ENCODE measurements at places on chromosomes 4 and X.
A peak's percentile ranks its signal among the peaks of the same experiment; 100 is the strongest.

GRCh38 chr4:89682808-89683207 lies 154.2 kb downstream of the SNCA start:
- DNase-seq, result peak; percentile 0

- peak; percentile 48 for DNase-seq
Measured at GRCh38 chrX:18674417-18674787, 2.5 kb upstream of the RS1 start.

DNA sequence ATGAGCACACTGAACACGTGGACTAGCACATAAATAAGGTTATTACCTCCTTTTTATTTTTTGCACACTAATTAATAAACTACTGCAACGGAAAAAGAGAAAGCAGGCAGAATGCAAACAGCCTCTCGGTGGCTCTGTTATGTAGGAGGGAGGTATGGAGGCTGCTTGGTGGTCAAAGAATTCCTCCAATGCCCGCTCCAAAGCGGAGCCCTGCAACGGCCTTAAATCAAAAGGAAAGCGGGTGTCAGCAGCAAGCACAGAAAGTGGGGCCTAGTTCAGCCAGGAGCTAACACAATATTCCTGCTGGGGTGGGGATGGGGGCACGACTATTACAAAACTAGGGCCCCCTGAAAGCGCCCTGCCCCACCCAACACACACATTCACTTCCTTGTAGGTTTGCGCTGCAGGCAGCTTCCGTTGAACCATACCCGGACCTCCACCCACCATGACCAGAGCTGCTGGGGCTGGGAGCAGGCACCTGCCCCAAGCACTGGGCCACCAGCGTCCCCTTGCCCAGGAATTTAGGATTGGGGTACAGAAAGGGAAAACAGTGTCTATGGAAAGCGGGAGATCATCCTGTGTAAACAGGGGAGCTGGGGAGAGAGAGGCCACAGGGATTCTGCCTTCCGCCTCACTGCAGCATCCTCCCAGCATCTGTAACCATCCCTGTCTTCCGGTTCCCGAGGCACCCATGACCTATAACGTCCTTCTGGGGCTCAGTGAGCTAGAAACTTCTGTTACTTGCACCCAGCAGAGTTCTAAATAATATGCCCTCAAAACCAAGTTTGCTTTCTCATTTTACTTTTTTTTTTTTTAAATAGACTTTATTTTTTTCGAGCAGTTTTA lies 57.1 kb upstream of the DDX3X start:
- DNase-seq, result no peak

DNA sequence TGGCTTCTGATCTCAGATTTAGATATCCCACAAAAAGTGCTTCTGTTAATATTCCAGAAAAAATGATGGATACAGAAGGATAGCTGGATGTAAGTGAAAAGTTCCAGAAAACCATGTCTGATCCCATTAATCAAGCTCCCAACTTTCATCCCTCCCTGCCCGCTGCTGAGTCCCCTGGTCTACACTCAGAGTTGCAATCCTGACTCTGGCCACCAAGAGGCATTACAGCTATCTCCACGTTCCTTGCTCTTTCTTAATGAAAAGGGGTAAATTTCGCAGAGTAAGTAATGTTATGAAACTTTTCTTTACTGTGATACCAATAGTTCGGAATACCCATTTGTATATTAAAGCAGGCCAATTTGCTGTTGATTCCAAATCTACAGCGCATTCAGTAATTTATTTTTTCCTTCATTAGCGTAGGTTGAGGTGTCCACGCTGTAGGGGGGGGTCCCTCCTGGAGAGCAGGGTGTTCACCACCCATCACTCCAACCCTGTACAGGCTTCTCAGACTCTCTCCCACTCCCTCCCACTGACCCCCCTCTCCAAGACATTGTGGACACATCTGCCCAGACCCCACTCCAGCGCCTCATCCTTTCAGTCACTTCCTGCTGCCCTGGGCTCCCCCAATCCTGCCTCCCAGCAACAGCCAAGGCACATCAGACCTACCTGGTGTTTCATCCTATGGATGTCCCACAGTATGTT lies 55.1 kb downstream of the RAB40A start:
- no peak for DNase-seq

DNA sequence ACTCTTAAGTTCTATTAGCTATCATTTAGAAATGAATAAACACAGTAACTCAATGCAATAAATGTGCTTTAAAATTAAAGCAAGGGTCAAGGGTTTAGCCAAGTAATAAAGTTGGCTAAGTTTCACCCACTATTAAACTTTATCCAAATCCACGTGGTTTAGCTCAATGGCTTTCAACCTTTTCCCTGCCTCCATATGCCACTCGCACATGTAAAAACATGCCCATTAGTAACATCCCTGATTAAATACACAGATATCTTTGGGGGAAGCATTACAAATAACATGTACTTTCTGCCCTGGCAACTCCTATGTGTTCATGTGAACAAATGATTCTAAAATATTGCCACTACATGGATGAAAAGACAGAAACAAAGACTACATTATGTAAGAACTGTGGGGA lies 130.8 kb downstream of the ZAR1 start:
- no peak for DNase-seq

- no peak for DNase-seq
Measured at GRCh38 chrX:24055043-24055356, 244 bp downstream of the EIF2S3 start.

DNA sequence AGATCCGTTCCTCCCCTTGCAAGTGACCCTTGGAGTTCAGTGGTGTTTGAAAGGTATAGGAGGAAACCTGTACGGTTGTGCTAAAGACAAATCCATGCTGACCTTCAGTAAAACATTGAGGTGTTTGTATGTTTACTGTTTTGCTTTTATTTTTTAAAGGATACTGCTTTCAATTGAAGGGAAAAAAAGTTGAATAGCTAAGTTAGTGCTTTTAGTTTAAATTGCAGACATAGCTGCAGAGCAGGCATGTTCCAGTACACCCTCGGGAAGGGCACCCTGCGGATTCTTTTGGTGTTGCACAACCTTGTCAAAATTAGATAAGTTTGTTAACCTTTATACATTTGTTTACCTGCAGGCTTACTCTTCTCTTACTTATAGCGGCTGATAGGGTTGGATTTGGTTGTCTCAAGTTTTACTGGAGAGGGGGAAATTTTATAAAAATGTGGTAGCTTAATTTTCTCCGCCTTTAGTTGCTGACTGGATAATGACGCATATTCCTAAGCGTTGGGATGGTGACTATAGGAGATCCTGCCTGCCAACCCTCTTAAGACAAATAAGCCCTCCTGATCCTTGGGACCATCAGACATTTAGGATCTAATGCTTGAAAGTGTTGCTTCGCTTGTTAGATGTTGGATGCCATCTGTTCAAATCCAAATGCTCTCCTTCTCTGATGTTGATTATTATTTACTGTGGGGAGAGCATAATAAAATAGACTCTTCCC lies 2.0 kb downstream of the RAPGEF2 start:
- DNase-seq, result peak; percentile 11

DNA sequence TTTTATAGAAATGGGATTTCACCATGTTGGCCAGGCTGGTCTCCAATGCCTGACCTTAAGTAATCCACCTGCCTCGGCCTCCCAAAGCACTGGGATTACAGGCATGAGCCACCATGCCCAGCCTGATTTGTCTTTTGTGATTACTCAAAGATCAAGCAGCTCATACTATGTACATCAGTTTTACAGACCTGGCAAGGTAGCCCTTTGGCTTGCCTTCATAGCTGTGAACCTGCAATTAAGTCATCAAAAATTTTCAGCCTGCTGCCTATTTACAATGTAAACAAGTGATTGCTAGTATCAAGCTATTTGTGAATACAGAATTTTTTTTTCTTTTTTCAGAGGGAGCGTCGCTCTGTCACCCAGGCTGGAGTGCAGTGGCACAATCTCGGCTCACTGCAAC lies 46.2 kb downstream of the GSX2 start:
- DNase-seq, result no peak

- peak; percentile 22 for DNase-seq
Measured at GRCh38 chr4:21765810-21766407, 182.7 kb downstream of the KCNIP4 start.

DNA sequence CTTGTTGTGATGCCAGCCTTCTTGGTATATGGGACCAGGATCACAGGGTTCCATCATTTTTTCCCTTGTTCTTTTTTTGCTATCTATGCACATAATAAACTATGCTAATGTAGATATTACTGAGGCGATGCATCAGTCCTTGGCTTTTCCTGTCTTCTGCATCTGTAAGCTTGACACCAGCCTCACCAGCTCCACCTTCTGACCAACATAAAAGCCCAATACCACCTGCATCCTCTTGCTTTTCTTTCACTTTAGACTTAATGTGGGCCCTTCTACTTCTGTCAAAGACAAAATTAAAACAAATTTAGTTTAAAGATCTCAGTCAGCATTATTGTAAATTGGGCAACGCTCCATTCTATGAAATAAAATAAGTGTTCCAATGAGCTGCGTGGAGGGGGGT lies 1718.8 kb upstream of the PCDH10 start:
- no peak for DNase-seq

DNA sequence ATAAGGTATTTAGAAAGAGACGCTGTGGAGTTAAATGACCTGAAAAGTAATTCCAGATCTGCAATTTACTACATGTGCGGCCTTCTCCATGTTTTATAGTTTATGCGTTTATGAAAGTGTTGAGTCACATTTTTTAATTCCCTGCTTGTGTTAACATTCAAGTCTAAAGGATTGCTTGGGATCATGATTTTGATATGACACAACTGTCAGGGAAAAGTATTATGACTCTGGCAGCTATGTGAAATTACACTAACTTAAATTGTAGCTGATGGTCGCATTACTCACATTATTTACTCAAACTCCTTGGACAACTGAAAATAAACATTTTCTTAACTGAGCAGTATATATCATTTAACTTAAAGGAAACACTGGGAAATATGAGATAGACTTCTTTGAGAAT lies 14.3 kb upstream of the GABRB1 start:
- no peak for DNase-seq

GRCh38 chr4:164596318-164596878 lies 157.5 kb upstream of the SMIM31 start:
- no peak for DNase-seq

GRCh38 chr4:83658806-83659205 lies 122.9 kb downstream of the GPAT3 start:
- no peak for DNase-seq

- no peak for DNase-seq
Measured at GRCh38 chrX:136627409-136627808, 20.5 kb upstream of the CD40LG start.

- DNase-seq, result no peak
Measured at GRCh38 chr4:123652476-123652875, 255.9 kb downstream of the SPRY1 start.

DNA sequence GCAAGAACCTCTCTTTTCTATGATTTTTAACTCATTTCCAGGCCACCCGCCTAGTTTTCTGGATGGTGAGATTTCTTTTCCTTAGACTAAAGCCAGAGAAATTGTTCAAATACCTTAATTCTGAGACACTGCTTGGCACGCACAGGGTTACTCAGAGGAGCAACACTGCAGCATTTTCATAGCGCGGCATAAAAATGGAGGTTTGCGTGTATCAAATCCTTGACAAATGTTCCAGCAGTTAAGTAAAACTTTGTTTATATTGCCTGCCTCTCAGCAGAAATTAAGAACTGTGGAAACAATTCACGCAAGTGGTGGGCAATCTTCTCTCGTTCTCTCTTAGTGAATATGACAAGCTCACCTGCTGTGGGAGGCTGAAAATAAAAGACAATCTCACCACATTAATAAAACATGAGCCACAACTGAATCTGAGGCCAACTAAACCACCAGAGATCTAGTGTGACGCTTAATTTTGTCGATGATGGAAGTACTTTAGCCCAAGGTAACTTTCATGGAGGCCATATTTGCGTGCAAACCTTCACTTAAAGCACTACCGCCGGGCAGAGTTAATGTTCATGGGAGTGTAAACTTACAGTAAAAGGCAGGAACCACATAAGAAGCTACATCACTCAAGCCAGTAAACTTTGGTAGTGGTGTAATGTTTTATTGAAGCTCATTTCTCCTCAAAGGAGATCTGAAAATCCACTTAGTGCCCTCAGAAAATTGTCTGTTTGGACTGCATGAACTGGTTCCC lies 894.8 kb upstream of the EPHA5 start:
- DNase-seq, result no peak

GRCh38 chrX:132848296-132848970 lies 110.0 kb downstream of the HS6ST2 start:
- DNase-seq, result no peak

DNA sequence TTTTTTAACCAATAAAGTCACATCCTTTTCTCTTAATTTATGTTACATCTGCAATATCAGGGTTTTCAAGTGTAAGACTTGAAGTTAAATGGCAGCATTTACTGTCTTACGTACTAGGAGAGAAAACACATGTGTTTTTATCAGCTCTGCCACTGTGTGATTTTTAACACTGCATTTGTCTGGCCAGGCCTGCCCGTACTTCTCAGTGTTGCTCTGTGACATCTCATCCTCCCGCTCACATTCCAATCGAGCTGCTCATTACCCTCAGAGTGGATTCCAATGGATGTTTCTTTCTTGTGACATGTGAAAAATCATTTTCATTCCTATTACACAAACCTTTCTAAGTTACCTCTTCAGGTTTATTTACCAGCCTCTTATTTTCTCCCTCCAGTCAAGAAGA lies 420.3 kb downstream of the FAT4 start:
- DNase-seq, result no peak

Measured in NCI-H748 treated with DMSO at 0.1 percent for 48 hours (cell line).